ENCODE measurements at places on chromosomes 6 and 20.

DNA sequence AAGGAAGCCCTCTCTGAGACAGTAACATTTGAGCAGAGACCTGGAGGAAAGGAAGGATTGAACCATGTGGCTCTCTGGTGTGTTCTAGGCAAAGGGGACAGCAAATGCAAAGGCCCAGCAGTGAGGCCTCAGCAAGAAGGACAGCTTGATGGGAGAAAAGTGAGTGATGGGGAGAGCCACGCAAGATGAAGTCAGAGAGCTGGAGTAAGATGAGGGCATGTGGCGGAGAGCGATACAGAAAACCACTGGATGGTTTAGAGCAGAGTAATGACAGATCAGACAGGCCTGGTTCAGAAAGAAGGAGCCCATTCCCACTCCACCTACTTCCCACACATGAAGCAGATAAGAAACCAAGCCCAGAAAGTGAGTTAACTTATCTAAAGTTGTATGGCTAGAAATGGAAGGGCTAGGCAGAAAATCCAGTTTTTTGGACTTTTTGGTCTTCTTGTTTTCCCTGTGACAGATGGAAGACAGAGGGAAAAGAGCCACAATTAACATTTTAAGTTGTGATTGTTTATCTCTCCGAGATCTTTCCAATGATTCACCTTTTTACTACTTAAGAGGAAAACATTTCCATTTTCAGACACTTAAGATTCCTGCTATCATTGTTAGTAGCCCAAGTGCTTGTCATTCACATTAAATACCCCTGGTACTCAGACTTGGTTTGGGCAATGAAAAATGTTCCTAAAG, 723 bp upstream of the SNPH start:
- no peak for DNase-seq

DNA sequence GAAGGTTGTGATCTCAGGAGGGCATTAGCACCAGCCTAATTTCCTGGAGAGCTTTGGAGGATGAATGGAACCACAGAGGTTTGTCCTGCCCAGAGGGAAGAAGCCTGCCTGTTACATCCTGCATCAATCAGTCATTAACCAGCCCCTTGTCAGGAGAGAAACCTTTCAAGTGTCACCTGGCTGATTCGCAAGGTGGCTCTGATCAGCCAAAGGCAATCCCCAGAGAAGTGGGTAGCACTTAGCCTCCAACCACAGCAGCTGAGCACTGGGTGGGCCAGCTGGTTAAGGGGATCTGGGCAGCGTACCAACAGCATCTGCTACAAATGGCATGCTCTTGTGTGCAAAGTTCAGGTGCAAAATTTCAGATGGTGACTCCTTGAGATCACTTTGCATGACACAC, 26.9 kb downstream of the ANKEF1 start:
- no peak for DNase-seq

- DNase-seq: no peak
These were observed 574.2 kb downstream of the KHDRBS2 start for GRCh38 chr6:61711849-61712248.

- DNase-seq: no peak
These were observed 49.4 kb upstream of the ZMYND8 start for GRCh38 chr20:47405775-47406325.

DNA sequence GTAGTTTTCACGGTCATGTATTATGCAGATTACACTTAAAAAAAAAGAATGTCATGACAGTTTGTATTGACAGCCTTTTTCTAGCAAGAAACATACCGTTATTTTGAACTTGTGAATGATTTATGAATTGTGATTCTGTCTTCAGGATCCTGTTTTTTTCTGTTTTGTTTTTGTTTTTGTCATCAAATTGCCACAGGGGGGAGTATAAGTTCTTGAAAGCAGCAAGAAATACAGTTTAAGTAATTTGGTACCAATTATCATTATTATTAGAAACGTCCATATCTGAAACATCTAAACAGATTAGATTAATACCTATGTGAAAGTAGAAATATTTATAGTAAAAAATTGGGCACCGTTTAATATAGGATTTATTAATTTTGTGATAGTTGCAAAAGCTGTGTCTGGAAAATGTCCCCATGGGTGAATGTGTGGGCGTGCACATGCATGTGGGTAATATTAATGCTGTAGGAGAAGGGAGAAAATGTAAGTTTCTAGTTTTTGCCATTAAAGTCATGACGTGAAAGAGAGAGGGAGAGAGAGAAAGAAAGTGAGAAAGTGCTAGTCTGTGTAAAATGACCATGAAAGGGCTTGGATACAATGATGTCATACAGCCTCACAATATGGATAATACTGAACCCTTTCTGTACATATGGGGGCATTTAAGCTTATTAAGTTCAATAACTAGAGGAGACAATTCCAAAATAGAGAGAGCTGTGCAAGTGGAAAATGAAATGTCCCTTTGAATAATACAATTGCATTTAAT, 9.4 kb upstream of the CCN2 start:
- no peak for DNase-seq

- no peak for DNase-seq
These were observed 95.9 kb upstream of the IYD start for GRCh38 chr6:150272976-150273315.

Data from stimulated activated CD8-positive, alpha-beta memory T cell treated with anti-CD3 and anti-CD28 coated beads, Interleukin-4, amount 100 ng/mL, for 4 hours (primary cell).